Fibroblast of the aortic adventitia (primary cell): ENCODE measurements at places on chromosomes 11 and 22. TPM values are rescaled to one million over a fixed set of nuclear protein-coding genes. Genes with fewer than 3 reads are reported as not detected.
A peak's percentile ranks its signal among the peaks of the same experiment; 100 is the strongest.

DCDC1 gene
- 0.18 and 3.2 TPM in 2 replicates for total RNA-seq

RCOR2 gene
- total RNA-seq = 2.9 and 3.3 TPM in 2 replicates

GRCh38 chr11:72072348-72072747, 8.0 kb downstream of the NUMA1 start:
- DNase-seq = peak; percentile 84

GRCh38 chr11:38416141-38416540, 1818.1 kb upstream of the RAG2 start:
- DNase-seq = no peak

DNA sequence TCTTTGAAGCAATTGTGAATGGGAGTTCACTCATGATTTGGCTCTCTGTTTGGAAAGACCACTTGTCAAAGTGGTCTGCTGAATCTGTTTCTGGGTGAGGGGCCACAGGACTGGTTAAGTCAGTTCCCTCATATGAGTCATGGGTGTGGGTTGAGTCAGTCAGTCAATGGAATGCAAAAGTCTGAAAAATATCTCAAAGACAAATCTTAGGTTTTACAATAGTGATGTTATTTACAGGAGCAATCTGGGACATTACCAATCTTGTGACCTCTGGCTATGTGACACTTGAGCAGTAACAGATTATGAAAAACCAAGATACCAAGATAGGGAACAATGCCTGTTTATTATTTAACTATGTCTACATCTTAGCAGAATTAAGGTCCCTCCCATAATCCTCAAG, 311.6 kb downstream of the AASDHPPT start:
- peak; percentile 75 for DNase-seq

GRCh38 chr11:74453373-74453975, 13.9 kb downstream of the KCNE3 start:
- DNase-seq = peak; percentile 67

STK33 gene
- total RNA-seq = 1.1 and 3.8 TPM in 2 replicates

- DNase-seq = no peak
Observed at GRCh38 chr11:120597250-120598215, 86.0 kb downstream of the GRIK4 start.

GRCh38 chr11:11396301-11397035, 43.4 kb upstream of the CSNK2A3 start:
- peak; percentile 87 for DNase-seq

GRCh38 chr11:94515398-94515797, 3.1 kb downstream of the C11orf97 start:
- no peak for DNase-seq

DNA sequence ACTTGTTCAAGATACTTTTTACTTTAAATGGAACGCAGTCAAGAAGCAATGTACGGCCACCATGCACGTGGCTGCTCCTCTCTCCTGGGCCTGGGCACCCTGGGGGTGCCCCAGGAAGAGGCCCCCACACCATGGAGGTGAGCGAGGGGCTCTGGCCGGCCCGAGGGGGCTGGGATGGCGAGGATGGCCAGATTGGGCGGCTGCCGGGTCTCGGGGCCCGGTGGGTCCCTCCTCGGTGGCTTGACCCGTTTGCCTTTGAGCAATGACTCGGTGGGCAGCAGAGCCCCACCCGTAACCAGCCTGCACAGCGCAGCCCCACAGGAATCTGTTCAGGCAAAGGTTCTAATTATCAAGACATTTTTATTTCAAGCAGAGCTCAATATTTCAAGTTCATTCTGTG, 167.4 kb downstream of the BRD1 start:
- no peak for DNase-seq

- DNase-seq = no peak
Observed at GRCh38 chr11:17639091-17639490, 80.3 kb upstream of the MYOD1 start.

DNA sequence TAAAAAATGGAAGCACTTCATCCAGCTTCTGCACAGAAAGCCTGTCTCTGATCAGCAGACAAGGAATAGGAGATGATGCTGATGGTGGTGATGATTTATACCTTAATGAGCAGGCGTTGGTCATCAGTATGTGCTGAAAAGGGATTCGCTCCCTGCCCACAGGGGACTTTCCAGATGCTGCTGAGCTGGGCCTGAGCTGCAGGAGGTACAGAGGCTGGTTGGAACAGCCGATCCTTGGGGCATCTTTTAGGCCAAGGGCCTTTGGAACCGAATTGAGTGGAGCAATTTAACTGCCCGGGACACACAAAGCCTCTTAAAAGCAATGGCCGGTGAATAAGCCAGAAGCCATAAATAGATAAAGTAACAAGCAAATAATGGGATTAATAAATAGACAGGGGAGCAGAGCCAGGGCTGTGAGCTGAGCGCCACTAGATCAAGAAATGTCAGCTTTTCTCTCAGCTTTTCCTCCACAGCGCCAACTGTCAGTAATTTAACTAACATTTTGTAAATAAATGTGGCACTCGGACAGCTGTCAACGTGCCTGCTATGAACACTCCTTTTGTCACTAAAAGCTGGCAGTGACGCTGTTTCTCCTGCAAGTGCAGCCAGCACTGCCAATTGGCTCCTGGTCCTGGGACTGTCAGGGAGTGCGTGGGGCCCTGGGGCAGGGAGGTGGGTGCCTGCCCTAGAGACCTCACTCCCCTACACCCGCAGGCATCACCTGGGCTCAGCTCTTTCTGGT, 562.3 kb downstream of the NTM start:
- no peak for DNase-seq

- peak; percentile 93 for DNase-seq
Observed at GRCh38 chr11:130726234-130727037, 189.8 kb downstream of the SNX19 start.

DNA sequence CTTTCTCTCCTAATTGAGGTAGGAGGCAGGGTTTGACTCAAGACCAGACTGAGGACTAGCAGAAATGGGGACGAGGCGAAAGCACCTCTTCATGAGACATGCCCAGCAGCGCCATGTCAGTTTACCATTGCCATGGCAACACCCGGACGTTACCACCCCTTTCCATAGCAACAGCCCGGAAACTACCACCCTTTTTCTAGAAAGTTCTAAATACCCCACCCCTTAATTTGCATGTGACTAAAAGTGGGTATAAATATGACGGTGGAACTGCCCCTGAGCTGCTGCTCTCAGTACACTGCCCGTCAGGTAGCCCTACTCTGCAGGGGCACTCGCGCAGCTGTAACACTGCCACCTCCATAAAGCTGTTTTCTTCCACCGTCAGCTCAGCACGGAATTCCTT, 5.9 kb upstream of the RAC2 start:
- no peak for DNase-seq

- no peak for DNase-seq
Observed at GRCh38 chr11:94767291-94767690, 865 bp upstream of the AMOTL1 start.

DNA sequence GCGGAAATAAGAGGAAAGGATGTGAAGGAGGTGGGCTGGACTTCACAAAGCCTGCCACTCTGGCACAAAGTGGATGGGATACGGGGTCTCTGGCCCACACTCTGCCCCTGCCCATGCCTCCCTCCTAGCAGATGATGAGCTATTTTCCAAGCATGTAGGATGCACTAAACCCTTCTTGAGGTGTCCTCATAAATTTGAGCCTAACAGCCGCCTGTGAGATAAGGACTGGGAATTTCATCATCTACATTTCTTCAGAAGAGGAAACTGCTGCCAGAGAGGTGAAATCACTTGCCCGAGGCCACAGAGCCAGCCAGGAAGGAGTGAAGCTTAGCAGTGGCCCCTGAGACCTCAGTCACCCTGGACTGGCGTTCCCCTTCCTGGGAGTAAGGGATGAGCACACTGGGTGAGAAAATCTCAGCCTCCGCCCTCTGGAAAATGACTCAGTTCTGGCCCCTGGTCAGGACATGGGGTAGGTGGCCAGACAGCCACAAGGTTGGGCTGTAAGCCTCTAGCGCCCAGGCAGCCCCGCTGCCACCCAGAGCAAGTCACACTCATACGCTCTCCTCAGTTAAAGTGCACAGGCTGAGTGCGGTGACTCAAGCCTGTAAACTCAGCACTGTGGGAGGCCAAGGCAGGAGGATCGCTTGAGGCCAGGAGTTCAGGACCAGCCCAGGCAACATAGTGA, 27.9 kb downstream of the MB start:
- peak; percentile 83 for DNase-seq

PLA2G6 gene
- 9.3 and 12.3 TPM in 2 replicates for total RNA-seq

CCDC87 gene
- 0.45 and 1.1 TPM in 2 replicates for total RNA-seq

ZC3H12C gene
- total RNA-seq = 8.7 and 17.4 TPM in 2 replicates

DNA sequence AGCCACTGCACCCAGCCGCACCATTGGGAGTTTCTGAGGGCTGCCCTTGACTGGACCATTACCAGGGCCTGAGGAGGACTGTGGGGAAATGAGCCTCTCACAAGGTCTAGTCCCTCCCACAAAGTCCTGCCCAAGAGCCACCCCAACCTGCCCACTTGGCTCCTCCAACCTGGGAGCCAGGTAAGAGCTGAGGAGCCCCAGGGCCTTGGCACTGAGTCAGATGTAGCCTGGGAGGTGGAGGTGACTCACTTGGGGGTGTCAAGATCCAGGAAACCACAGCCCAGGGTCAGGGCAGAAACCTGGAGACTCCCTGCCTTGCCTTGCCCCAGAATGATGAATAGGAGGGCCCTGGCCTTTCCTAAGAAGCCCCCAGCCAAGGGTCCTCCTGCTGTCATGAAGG, 25.8 kb upstream of the P2RY2 start:
- DNase-seq = no peak

- DNase-seq = peak; percentile 5
Observed at GRCh38 chr11:104390651-104391050, 226.7 kb upstream of the PDGFD start.

CELF1 gene
- total RNA-seq = 63.2 and 103 TPM in 2 replicates

DNA sequence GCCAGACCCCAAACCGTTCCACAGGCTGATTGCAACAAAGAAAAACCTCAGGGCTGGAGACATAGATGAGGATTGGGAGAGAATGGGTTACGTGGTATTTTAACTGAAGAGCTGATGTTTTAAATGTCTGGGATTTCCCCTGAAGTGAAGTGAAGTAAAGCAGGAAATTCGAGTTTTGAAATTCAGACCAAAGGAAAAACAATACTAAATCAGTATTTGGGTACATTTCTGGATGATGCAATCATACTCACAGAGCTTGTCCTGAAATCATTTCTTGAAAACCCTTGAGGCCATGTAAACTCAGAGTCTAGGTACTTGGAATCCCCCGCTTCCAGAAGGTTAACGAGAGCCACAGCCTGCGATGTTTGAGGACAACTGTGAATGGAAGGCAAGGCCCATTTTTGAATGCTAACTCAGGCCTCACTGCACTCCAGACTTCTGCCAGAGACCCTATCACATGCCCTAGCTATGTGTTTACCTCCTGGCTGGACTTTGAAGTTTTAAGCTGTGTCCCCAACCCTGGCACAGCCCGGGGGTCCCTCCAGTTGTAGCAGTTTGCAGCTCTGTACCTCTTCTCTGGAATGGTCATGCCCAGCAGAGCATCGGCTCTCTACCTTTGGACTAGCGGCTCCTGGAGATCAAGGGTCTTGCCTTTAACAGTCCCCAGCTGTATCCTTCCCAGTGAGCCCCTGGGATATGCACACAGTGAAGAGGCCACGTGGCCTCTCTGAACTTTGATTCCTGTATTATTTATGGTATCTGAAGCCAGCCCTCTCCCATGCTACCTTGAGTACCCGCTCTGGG, 5.4 kb upstream of the FTH1 start:
- DNase-seq = peak; percentile 97

ARVCF gene
- 9.7 and 12.9 TPM in 2 replicates for total RNA-seq

IGSF9B gene
- total RNA-seq = 1.7 and 3.2 TPM in 2 replicates

- DNase-seq = peak; percentile 47
Observed at GRCh38 chr11:83008581-83008923, 63.1 kb downstream of the RAB30 start.

MS4A12 gene
- total RNA-seq = not detected in 2 replicates

- no peak for DNase-seq
Observed at GRCh38 chr11:1939006-1939625, 8.0 kb upstream of the MRPL23 start.
